DMS 273 treated with DMSO at 0.1 percent for 48 hours (cell line): ENCODE measurements at places on chromosomes 2 and 18.

DNA sequence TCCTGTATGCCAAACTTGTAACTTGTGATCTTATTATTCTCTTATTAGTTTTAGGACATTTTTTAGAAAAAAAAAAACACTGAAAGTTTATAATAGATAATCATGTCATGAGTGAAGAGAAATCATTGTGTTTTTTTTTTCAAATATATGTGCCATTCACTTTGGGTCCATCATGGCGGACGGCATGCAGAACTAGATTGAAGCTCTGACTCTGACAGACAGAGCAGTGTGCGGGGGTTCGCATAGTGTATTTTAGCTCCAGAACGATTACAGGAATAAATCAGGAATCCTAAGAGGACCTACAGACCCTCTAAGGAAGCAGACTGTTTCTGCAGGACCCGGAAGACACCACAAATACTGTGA, 484.4 kb upstream of the REG3G start:
- DNase-seq, result no peak

DNA sequence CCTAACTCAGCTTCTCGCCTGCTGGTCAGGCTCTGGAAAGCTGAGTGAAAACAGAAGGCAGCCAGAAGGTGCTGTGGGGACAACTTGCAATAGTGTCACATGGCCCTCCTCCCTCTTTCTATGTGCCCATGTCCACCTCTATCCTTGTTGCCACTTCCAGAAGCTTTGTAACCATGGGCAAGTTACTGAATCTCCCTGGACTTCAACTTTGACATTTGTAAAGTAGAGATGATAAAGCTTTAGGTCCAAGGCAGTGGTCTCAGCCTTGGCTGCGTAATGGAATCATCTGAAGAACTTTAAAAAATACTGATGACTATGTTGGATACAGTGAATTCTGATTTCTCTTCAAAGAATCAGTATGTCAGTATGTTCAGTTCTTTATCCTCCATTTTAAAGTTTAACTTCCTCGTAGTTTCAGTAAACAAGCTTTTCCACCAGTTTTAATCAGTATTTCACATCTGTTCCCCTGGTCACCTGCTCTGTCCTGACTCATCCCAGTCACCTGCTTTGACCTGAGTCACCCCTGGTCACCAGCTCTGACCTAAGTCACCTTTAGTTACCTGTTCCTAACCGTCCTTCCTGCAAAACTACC, 245.2 kb upstream of the STON1 start:
- no peak for DNase-seq

DNA sequence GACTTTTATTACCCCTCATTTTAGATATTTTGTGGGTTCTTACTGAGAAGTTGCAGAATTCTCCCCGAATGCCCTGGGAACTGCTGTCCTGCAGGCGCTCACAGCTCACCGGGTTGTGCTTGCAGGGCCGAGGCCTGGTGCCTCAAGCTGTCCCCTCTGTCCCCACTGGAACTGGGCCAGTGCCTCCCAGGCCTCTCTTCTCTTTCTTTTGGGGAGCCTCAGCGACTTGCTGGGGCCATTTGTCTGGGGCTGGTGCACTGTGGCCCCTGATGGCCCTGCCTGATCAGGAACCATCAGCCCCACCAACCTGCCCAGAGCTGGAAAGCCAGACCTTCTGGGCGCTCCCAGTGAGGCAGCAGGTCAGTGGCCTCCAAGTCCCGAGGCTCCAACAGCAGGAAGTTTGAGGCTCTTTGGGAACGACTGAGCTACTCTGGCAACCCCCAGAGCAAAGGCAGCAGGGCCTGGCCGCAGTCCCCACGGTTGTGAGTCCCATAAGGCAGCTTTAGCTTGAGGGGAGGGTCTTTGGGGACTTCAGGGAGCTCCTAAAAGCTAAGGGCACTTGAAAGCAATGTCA, 14.7 kb upstream of the NEU4 start:
- no peak for DNase-seq

- no peak for DNase-seq
These were observed 652 bp downstream of the NEU4 start for GRCh38 chr2:241809383-241810306.

DNA sequence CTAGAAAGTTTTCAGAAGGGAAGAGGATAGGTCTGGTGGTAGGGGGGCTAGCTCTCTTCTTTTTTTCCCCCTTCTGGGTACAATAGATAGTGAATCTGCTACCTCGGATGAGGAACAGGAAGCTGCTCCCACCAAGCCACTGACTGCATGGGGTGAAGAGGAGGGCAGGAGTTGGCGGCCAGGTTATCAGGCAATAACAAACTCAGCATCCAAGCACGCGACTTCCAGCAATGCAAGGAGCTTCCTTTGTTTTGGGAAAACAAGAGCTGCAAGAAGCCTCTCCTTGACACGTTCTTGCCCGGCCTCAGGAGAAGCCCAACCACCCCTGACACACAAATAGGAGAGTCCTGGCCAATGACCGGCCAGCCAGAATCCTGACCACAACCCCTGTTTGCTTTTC, 32.2 kb downstream of the NHEJ1 start:
- DNase-seq, result no peak

DNA sequence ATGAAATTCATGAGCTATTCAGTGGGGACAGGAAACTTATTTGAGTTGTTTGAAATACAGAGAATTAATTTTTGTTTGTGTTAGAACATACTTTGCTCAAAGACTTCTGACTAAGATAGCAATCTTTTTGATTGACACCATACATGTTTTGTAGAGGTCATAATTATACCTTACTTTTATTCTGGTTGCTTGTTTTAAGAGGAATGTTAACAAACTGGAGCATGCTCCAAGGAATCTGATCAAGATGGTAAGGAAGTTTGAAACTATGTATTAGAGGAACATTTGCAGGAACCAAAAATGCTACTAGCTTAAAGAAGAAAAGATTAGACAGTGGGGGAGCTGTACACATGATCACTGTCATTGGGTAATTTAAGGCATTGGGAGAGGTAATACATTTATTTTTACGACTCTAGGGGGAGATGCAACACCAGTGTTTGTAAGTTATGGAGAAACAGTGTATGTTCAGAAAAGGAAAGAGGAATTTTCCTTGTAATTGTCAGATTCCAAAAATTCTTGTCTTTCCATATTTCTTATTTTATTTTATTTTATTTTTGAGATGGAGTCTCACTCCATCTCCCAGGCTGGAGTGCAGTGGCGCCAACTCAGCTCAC, 8.0 kb downstream of the AGFG1 start:
- peak; percentile 21 for DNase-seq

GRCh38 chr2:123597988-123598387, 427.1 kb upstream of the CNTNAP5 start:
- DNase-seq, result no peak

DNA sequence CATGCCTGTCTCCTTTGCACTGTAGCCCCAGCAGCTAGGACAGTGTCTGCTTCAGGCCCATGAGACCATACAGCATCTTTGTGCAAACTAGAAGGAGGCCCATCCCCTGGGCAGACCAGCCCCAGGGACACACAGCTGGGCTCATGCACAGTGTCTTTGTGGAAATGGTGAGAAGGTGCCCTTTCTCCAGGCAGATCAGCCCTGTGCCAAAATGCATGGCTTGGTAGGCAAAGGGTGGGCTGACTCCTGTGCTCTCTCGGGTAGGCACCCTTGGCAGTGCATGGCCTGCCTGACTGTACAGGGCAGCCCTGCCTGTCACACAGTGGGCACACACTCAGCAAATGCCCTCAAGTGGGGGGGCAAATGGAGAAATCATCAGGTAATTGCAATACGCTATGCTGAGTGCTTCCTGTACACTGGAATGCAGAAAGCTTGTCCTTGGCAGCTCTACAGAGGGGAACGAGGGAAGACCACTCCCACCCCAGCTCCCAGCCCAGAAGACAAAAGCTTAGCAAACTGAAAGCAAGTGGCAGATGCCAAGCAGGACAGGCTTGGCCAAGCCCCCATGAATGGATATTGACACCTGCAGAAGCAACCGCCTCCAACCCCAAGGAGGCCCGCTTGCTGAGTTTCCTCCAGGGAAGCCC, 21.6 kb downstream of the TNS1 start:
- no peak for DNase-seq

- DNase-seq, result no peak
These were observed 34.4 kb downstream of the FLACC1 start for GRCh38 chr2:201322772-201323171.

- no peak for DNase-seq
These were observed 32.7 kb upstream of the AFTPH start for GRCh38 chr2:64491426-64491825.

DNA sequence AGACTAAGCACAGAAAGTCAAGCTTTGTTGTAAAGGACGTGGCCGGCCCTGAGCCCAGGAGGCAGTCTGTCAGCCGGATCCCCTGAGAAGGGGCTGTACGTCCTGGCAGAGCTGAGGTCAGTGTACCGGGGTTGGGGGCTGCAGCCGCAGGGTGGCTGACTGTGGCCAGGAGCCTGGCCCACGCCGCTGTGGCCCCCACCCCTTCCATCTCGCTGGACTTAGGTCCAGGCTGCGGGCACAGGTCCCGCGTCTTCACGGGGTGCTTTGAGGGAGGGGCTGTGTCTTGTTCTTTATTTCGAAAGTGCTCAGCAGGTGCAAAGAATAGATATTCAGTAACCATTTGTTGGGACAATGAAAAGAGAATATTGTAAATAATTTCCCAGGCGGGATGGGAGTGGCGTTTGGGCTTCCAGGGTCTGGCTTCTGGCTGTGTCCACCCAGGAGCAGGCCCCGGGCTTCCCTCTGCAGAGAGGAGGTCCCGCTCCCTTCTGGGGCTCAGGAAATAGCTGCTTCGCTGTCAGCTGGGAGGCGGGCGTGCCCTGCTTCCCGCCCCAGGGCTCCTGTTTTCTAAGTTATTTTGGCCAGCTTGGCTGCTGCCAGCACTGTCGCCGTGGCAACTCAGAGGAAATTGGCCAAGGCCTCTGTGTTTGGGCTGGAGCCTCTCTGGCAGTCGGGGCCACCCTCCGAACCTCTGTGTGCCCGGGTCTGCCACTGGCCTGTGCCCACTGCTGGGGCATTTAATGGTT, 7.4 kb downstream of the NFATC1 start:
- no peak for DNase-seq

- DNase-seq, result no peak
These were observed 111.7 kb downstream of the ACOXL start for GRCh38 chr2:110843959-110844510.

- DNase-seq, result no peak
These were observed 12.8 kb downstream of the TANK start for GRCh38 chr2:161172901-161173540.

- no peak for DNase-seq
These were observed 133.8 kb upstream of the CTDP1 start for GRCh38 chr18:79545736-79546171.

- DNase-seq, result no peak
These were observed at the start of gene ST8SIA5 for GRCh38 chr18:46756559-46757201. Gene ST8SIA5, minus strand, starts transcription at chr18:46757053. Its CDS starts 545 bp downstream, at chr18:46756508.

DNA sequence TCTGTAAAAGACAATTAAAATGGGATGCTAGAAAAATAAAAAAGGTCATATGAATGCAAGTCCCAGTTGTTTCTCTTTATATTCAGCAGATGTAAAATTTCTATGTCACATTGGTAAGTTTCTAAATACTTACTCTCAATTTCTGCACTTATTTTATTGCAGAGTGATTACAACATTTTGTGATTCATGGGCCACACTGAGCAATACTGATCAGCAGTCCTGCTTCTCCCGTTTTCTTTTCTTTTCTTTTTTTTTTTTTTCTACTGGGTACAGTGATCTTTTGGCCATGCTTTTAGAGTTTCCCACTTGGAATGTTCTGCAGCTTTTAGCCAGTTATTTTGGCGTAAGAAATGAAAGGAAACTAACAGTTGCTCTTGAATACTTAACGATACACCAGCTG, 38.8 kb downstream of the LIMS1 start:
- no peak for DNase-seq

DNA sequence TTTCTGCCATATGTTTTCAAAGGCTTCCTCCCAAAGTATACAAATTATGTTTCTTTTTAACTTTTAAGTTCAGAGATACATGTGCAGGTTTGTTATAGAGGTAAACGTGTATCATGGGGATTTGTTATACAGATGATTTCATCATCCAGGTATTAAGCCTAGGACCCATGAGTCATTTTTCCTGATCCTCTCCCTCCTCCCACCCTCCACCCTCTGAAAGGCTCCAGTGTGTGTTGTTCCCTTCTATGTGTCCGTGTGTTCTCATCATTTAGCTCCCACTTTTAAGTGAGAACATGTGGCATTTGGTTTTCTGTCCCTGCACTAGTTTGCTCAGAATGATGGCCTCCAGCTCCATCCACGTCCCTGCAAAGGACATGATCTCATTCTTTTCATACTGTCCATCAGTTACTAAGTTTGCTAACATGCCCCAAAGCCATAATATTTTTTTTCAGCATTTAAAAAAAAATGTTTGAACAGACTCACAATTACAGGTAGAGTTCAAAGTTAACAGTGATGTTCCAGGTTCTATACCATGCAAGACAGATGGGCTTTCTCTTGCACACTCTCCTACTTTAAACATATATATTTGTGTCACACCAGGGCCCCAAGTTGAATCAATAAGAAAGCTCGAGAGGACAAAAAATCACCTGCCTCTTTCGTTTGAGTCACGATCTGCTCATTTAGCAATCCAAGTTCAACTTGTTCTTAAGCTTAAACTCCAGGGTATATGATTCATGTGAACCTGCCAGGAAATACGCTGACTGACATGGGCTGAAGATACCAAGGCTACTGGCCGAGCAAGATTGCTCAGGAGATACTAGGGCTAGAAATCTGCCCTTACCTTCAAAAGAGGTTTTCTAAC, 77.6 kb downstream of the AP1S3 start:
- DNase-seq, result no peak

DNA sequence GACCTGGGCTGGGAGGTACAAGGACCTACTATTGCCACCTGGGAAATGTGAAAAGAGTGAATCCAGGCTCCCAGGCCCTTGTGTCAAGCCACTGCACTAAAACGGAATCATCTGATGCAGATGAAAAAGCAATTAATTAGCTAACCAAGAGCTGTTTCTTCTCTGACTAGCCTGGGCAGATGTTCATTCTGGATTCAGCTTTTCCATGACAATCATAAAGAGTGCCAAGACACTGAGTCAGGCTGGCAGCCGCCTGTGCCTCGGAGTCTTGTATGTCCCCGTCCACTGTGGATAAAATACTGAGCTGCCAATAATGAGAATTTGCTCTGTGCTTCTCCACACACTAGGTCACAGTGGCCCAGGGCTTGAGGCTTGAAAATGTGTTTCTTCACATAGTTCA, 21.7 kb upstream of the LCLAT1 start:
- no peak for DNase-seq

- no peak for DNase-seq
These were observed 79.6 kb downstream of the PXDN start for GRCh38 chr2:1664698-1665097.

- DNase-seq, result no peak
These were observed 2.6 kb upstream of the RNF149 start for GRCh38 chr2:101310834-101311695.

GRCh38 chr2:219452361-219453317, 18.0 kb downstream of the SPEG start:
- DNase-seq, result peak; percentile 85
